Right cardiac atrium (tissue), 5 donors: ENCODE measurements at places on chromosomes 6 and 20.

- peak; percentile 55 for DNase-seq
Measured at GRCh38 chr6:14108571-14109410, 8.8 kb upstream of the CD83 start.

DNA sequence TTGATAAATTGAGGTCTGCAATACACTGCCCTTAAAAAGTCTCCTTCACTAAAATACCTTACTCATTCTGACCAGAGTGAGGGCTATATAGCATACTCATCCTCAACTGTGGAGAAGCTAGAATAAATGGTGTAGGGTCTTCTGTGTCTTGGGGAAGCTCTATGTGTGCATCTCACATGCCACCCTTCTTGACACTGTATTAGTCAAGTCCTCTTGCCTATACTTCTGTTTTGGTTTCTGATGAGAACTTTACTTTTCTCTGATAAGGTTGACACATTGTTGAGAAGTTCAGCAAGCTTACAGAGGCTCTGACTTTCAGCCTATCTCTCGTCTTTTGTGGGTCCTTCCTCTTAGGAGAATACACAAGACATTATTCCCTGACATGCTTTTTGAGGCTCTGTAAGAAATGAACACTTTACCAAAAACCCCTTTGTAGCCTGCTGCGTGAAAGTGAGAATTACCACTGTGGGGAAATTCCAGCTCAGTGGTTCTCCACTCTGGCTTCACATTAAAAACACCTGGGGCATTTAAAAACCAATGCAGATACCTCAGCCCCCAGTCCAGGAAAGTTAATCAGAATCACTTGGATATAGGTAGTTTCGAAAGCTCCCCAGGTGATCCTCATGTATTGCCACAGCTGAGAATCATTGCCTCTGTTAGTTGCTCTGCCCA lies 372.1 kb upstream of the HS3ST5 start:
- DNase-seq, result no peak

DNA sequence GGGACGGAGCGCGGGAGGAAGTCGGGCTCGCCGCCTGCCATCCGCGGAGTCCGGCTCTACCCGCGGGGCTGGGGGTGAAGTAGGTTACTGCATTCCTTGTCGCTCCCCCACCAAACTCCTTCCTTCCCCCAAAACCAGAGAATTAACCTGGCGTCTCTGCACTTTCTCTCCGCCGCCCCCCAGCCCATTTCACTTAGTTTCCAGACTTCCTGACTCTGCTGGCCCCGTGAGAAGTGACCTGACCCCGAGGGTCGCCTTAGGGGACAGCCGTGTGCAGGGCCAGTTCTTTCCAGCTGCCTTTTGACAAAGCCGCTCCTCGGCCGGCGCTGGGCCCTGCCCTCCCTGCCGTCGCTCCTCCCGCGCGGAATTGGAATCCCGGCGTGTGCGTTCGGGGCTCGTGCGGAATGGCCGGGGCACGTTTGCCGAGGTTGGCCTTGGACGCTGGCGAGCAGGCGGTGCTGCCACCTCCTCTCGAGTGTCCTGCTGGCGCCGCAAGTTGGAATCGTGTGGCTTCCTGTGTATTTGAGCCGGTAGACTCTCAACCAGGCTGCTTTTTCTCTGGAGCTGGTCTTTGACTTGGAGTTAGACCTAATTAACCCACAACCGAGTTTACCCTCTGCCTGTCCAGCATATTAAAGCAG lies 650 bp downstream of the DCBLD1 start:
- DNase-seq, result peak; percentile 83

DNA sequence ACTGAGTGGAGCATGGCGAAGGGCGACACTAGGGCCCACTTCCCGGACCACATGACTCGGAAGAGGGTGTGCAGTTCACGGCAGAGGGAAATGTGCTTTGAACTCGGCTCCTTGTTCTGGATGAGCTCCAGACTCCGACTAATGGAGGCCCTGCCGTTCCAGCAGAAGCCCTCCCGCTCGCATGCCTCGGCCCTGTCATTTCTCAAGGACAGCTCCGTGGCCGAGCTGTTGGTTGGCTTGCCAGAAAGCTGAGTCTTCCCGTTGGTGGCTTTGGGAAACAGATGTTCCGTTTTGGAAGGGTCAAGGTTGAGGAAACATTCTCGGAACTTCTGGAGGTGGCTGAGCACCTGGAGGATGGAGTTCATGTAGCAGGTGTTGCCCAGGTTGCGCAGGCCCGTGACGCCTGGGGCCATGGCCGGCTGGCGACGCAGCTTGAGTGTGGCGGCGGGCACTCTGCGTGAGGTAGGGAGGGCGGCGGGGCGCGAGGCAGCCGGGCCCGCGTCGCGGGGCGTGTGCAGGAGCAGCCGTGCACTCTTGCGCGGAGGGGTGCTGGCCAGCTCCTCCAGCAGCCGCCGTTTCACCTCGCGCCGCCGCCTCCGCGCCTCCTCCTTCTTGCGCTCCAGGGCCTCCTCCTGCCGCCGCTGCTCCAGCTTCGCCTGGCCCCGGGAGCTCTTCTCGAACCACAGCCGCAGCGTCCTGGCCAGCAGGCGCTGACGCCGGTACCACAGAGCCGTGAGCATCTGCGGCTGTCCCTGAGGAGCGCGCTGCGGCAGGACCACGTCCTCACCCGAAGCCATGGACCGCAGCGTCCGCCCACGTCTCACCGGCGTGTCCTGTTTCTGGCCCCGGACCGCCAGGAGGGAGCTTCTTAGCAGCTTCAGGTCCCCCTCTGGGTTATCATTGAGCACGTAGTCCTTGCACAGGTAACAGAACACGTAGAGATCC lies 18.6 kb downstream of the TOMM6 start:
- no peak for DNase-seq

DNA sequence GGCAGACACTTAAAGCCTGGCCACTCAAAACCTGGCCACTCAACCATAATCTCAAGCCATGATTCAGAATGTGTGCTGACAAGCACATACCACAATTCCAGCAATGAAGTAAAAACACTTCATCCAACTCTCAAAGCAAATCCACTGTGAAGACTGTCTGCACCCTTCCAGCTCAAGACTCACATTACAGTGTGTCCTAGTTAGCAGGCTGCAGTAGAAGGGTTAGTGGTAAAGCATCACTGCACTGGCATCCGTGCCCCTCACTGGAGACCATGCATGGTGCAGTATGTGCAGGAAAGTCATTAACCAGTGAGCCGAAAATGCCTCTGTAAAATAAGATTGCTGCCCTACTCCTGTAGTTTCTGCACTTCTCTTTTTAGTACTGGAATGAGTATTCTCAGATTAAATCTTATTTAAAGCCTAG lies 43.4 kb downstream of the SLC23A2 start:
- no peak for DNase-seq

DNA sequence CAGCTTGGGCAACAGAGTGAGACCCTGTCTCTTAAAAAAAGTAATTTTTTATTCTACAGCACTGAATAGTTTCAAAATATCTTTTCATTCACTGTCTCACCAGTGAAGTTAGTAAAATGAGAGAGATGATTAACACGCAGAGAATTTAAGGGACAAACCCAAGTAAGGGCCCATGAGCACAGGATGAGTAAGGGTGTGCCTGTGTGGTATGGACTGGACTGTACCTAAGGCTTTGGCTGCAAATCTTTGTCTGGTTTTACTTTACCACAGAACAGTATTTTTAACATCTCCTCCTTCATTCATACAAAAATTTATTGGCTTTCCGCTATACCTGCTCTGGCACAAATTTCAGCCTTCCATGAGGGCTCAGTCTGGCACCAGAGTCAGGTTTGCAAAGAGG lies 433.3 kb downstream of the UTRN start:
- DNase-seq, result no peak

DNA sequence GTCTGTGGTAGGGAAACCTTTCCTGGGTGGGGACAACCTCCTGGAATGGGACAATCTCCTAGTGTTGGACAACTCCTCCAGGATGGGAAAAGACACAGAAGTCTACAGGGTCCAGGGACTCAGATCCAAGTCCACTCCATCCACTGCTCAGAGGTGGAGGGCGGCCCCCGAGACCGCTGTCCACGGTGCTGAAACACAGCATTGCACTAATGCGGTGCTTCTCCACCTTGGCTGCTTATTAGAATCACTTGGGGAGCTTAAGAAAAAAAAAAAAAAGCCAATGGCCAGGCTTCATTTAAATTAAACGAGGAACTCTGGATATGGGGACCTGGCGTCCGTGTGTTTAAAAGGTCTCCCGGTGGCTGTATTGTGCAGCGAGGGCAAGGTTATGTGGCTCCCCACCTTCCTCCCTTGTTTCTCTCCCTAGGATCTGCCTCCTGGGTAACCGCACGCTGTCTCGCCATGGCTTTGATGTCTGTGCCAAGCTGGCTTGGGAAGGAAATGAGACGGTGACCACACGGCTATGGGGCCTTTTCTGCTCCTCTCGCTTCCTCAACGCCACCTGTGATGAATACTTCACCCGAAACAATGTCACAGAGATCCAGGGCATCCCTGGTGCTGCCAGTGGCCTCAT lies 12.0 kb downstream of the SLC12A5 start:
- no peak for DNase-seq

- DNase-seq, result peak; percentile 87
Measured at GRCh38 chr20:35767683-35768481, 3.9 kb upstream of the PHF20 start.

DNA sequence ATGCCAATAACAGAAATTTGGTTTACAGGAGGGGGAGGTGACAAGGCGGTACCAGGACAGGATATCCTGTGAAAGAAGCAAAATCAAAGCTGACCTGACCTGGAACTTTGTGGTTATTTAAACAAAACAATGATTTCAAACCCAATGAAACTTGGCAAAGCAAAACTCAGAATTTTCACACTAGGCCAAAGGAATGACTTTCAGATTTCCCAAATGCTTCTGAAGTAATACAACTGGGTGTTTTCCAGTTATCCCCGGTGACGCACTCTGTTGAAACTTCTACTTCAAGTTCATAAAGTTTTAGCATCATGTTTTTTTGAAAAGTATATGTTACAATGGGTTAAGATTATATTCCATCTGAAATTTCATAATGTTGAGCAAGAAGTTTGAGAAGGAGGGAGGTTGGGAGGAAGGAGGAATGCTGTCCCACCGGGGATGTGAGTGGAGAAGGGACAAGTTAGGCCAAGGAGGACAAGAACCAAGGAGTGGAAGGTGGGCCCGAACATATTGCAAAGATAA lies 78.1 kb upstream of the TRAF3IP2 start:
- DNase-seq, result peak; percentile 72

- DNase-seq, result no peak
Measured at GRCh38 chr20:60050193-60050947, 92.1 kb downstream of the CDH26 start.

GRCh38 chr6:3868544-3868943 lies 19.4 kb downstream of the FAM50B start:
- no peak for DNase-seq

GRCh38 chr20:46037036-46037435 lies 8.0 kb downstream of the SLC12A5 start:
- no peak for DNase-seq

- no peak for DNase-seq
Measured at GRCh38 chr20:59159493-59160376, 3.9 kb upstream of the ZNF831 start.

DNA sequence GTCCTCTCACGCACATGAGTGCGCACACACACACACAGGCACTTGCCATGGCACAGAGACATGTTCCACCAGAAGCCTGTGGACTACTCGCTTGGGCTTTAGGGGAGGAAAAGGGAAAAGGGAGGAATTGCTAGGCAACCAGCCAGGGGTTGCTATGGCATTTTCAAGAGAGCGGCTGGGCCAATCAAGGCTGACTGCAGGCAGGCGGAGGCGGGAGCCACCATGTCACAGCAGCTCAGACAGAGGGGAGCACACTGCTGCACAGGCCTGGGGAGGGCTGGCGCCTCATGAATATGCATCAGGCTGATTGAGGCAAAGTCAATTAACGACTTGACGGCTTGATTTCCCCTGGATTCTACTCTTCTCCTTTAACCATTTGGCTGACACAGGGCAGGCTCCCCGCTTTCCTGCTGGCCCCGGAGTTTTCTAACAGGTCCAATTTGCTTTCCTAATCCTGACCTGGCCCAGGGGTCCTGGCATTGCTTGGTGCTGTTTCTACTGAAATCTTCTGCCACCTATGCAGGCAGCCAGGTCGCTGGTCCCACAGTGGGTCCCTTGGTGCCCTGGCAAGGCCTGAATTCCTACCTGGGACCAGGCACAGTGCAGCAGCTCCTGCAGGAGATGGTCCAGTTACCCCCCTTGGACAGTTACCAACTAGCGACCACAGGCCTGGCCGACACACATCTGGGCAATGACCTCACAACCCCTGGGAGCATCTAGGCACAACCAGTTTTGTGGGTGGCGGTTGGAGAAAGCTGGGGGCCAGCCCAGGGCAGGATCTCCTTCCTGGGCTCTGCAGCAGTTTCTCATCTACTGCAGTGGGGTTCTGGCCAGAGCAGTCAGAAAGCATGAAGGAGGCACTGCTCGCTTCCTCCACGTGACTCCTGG lies 52.1 kb downstream of the YTHDF1 start:
- DNase-seq, result peak; percentile 27

GRCh38 chr6:25418454-25419052 lies 139.4 kb downstream of the CARMIL1 start:
- no peak for DNase-seq

GRCh38 chr6:86331919-86332318 lies 605.4 kb upstream of the HTR1E start:
- no peak for DNase-seq

DNA sequence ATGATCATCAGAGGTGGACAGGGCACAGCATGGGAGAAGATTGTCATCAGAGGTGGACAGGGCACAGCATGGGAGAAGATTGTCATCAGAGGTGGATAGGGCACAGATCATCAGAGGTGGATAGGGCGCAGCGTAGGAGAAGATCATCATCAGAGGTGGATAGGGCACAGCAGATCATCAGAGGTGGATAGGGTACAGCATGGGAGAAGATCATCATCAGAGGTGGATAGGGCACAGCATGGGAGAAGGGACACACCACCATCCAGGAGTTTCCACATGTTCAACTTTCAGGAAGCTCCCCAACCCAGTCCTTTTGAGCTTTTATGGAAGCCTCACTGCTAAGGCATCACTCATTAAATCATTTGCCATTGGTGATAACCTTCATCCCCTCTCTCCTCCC lies 104.1 kb downstream of the MAP7 start:
- DNase-seq, result no peak

DNA sequence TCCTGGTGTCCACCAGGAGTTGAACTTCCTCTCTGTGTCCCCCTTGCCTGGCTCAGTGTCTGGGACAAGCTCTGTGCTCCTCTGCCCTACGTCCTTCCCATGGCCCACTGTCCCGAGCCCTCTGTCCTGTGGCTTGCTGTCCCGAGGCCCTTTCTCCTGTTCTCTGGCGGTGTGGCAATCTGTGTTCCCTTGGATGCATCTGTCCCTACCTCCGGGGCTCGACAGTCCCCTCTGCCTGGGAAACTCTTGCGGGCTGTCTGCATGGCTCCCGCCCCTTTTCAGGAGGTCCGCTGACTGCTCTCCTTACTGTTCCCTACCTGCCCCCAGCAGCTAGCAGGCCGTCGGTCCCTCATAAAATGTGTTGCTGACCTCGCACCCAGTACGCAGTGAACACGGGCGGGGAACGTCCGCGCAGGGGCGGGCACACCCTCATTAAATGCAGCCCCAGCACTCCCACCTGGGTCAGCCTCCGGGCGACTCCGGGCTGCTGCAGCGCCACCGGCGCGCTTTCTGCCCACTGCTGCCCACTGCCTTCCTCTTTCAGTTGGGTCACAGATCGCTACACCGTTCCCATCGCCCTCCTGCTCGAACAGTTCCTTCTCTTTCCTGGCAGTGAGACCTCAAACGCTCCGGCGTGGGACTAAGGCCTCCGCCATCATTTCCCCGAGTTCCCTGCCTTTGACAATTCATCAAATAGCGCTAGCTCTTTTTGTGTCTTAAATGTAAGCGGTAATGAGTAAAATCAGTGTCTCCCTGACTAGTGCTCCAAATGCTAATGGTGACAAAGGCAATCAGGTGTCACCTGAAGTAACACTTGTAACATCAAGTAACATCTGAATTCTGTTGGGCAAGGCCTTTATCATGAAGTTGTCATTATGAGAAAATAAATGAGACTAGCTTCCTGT lies 60.5 kb downstream of the RSPH3 start:
- DNase-seq, result no peak
